ENCODE measurements at places on chromosomes 1 and 21.

DNA sequence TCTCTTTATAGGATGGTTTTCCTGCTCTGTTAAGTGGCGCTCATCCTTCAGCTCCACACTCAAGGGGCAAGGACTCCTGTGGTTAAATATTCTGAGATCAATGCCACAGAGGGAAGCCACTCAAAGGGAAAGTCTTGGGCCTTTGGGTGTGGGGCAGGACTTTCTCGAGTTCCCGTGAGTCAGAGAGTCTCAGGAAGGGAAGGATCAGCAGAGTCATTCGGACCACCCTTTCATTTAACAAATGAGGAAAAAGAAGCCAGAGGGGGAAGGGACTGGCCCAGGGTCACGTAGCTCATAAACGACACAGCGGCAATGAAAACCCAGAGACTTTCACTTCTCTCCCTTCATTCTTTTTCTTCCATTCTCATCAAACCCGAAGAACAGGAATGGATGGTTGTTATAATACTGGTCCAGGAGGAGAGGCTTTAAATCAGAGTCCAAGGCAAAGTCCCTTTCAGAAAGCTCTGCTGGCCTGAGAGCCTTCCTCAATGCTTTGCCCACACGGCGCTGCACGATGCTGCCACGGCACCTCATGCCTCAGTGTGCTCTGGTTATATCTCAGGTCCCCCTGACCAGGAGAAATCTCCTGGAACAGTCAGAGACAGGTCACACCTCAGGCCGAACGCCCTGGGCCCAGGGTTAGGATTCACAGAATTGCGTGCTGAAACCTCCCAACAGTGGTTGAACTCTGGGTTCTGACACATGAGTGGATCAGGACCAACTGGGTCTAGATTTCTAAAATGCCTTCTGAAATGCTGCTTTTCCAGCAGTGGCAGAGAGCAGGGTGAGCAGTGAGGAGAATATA lies 65.3 kb downstream of the TENT5C start:
- no peak for DNase-seq

GRCh38 chr1:209434631-209435217 lies 148.8 kb upstream of the CAMK1G start:
- no peak for DNase-seq

- peak; percentile 73 for DNase-seq
Measured at GRCh38 chr21:16571594-16571993, 841.8 kb downstream of the USP25 start.

- peak; percentile 23 for DNase-seq
Measured at GRCh38 chr1:86753700-86754099, 49.3 kb downstream of the SH3GLB1 start.

- DNase-seq: no peak
Measured at GRCh38 chr21:43298546-43299440, 128.1 kb downstream of the SIK1 start.

GRCh38 chr1:61202854-61203598 lies 120.7 kb downstream of the NFIA start:
- peak; percentile 56 for DNase-seq
